ACHN (cell line): ENCODE measurements at places on chromosomes 12 and 14.

GRCh38 chr14:63039866-63040265 lies 5.4 kb downstream of the KCNH5 start:
- DNase-seq = peak; percentile 42

DNA sequence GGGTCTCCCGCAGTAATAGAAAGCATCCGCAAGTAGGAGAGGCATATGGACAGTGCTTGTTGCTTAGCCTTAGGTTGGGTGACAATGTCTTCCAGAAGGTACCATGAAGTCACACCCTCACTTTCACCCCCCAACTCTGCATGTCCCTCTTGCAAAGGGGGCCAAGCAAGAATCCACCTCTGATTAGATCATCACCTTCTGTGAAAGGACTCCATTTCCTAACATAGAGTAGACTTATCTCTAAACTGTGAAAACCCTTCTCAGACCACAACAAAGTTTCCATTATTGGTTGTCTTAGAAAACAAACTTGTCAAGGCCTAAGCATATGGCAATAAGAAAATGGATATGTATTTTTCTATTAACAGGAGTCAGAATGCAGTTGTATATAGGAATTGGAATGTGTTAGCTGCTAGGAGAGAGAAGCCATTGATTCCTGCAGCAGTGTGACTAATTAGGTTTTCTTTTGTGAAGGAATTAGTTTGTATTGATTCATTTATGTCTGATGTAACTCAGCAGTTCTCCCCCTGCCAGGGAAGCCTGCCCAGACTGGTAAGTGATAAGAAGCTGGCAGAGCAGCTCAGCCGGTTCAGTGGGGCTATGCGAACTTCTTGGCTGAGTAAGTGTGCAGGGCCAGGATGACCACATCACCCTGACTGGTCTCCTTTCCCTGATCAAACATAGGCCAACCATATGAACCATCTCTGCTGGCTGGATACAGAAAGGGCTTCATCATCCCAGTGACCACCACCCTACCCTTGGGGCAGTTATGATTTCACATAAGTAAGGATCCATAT lies 107.3 kb upstream of the CCDC196 start:
- no peak for DNase-seq

- no peak for DNase-seq
Measured at GRCh38 chr14:90513161-90514014, 116.6 kb downstream of the CALM1 start.

- peak; percentile 92 for DNase-seq
Measured at GRCh38 chr12:52243259-52243855, 10.3 kb downstream of the KRT7 start.

DNA sequence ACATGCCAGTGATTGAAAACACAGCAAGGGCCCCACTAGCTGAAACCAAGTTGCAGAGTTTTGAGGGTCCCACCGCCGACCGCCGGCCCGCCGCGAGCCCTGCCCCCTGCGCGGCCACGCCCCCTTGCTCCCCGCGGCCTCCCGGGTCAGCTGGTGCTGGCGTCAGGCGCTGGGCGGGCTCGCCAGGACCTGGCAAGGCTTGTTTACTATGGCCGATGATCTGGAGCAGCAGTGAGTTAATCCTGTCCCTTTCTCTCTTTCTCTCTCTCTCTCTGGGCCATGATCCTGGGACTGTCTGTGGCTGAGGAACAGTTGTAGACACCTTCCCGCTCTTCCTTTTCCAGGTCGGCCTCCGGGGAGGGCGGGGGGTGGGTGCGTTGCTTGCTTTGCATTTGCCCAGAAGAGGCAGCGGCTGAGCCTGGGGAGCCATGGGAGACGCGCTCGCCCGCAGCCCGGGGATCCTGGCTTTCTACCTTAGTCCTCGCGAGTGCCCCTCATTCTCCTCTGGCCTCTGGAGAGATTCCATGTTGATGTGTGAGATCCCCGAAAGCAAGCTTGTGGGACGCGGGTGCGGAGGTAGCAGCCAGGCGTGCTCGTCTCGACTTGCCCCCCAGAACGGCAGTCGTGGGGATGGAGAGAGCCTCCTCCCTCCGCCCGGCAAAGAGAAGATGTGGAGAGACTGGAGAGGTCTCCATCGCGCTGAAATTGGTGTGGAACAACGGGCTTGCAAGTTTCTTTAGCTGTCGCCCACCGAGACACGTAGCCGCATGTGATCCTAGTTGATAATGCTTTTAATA lies at the start of gene ABHD4:
ABHD4 (plus strand) TSS at position 202 of the 797 bp plus-strand sequence; CDS start at position 209, 7 bp downstream.
- peak; percentile 63 for DNase-seq

GRCh38 chr12:50589650-50590435 lies 85.1 kb downstream of the DIP2B start:
- no peak for DNase-seq

DNA sequence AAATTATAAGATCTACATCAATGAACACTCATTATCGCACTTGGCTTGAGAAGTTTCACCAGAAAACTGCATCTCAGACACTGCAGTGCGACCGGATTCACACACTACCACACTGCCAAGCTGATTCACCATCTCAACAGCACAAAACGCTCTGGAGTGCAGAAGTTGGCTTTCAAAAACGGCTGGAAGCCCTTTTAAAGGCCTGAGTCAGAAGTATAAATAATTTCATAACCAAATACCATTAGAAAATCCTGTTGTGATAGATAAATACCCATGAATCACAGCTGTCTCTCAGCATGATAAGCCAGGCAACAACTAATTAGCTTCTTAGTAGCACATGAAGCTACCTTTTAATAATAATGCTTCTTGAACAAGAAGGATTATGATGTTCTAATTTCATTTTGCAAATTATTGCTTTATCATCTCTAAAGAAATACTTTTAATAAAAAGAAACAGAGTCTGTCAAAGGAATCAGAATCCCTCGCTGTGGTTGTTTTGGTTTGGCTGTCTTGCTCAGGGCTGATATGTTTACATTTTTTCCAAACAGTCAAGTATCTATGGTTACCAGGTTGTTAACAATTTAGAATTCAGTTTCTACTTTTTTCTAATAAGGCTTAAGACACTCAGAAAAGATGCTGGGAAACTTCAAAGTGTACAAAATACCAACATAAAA lies 51.2 kb downstream of the SLC2A13 start:
- DNase-seq = peak; percentile 78

GRCh38 chr14:24351517-24351916 lies 11.7 kb upstream of the RIPK3 start:
- no peak for DNase-seq

- DNase-seq = no peak
Measured at GRCh38 chr12:133165776-133166175, 15.5 kb upstream of the ZNF268 start.

GRCh38 chr14:30921305-30921704 lies 46.9 kb downstream of the COCH start:
- no peak for DNase-seq

DNA sequence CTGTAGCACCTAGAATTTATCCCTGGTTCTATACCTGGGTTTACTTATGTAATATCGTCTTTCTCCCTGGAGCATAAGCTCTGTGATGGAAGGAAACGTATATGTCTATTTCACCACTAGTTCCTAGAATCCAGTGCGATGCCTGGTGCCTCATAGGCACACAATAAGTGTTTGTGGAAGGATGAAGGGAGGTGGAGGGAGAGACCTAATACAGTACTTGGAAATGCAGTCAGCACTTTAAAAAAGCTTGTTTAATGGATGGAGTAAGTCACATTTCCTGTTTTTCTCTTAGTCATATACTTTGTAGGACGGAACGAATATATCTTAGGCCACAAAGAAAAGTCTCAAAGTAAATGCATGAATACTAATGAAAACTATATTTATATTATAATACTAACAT lies 186.5 kb upstream of the HMGA2 start:
- DNase-seq = no peak

- no peak for DNase-seq
Measured at GRCh38 chr14:100535287-100536120, 51.7 kb downstream of the BEGAIN start.

GRCh38 chr12:100651694-100652093 lies 78.2 kb downstream of the GAS2L3 start:
- no peak for DNase-seq

GRCh38 chr12:51867796-51868428 lies 19.4 kb upstream of the FIGNL2 start:
- DNase-seq = no peak

DNA sequence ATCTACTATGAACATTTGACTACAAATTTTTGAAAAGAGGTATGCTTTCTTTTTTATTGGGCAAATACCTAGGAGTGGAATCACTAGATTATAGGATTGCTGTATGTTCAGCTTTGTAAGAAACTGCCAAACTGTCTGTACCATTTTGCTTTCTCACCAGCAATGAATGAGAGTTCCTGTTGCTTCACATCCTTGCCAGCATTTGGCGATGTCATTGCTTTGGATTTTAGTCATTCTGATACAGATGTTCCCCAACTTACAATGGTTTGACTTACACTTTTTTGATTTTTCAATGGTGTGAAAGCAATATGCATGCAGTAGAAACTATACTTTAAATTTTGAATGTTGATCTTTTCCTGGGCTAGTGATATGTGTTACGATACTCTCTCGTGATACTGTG lies 328.7 kb downstream of the RAD51B start:
- DNase-seq = no peak

DNA sequence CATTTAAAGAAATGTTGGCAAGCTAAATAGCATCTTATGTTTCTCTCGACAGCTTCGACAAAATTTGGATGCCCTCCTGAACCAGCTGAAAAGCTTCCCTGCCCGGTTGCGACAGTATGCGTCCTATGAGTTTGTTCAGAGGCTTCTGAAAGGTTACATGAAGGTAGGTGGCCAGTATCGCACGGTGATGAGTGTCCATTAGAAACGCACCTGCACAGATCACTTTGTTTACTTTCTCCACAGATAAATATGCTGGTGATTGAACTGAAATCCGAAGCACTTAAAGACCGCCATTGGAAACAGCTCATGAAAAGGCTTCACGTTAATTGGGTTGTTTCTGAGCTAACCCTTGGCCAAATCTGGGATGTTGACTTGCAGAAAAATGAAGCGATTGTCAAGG lies 36.5 kb downstream of the DYNC1H1 start:
- DNase-seq = no peak

- no peak for DNase-seq
Measured at GRCh38 chr12:56591126-56591525, 39.0 kb downstream of the BAZ2A start.

DNA sequence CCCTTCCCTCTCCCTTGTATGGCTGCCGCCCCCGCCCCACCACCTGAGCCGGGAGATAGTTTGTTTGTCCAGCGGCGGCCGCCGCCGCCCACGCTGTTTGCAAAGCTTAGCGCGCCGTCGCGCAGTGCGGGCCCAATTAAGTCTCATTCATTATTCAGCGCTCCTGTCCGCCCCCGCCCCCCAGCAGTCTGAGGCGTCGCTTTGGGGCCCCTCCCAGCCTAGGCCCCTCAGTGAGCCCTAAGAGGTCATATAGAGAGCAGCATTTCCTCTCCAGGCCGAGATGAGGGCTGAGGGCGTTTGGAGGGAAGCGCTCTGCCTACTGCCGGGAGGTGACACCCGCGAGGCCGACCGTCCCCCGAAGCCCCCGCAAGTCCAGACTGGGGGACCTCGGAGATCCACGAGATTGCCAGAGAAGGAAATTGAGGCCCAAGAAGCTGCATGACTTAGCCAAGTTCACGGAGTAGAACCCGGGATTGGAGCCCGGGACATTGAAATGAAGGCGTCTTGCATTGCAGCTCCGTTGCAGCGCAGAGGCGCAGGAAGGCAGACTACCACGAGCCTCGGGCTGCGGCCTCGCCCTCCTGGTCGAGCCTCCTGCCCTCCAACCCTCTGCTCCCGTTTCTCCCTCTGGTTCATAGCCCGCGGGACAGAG lies at the start of gene DNAJC22:
DNAJC22 (plus strand) TSS at position 230 of the 652 bp plus-strand sequence. CDS start 1,985 bp downstream, outside the sequence.
- peak; percentile 54 for DNase-seq

GRCh38 chr12:7112041-7112440 lies 3.0 kb upstream of the C1RL start:
- no peak for DNase-seq

- DNase-seq = no peak
Measured at GRCh38 chr12:87802721-87803011, 226.5 kb downstream of the C12orf50 start.
